SK-N-SH (cell line): ENCODE measurements at places on chromosomes 2 and 18. TPM values are rescaled to one million over a fixed set of nuclear protein-coding genes. Genes with fewer than 3 reads are reported as not detected.

LYG2 gene
- not detected in 2 replicates for polyA plus RNA-seq

VIT gene
- polyA plus RNA-seq, result not detected in 2 replicates

GNLY gene
- polyA plus RNA-seq, result not detected in 2 replicates

ANO7 gene
- 0.68 and 0.81 TPM in 2 replicates for polyA plus RNA-seq

CNTNAP5 gene
- 0.02 and 0.08 TPM in 2 replicates for polyA plus RNA-seq

DCDC2C gene
- not detected in 2 replicates for polyA plus RNA-seq

CDH19 gene
- not detected in 2 replicates for polyA plus RNA-seq

VAMP5 gene
- polyA plus RNA-seq, result 9.8 and 12.0 TPM in 2 replicates

GRCh38 chr2:86102157-86102556 is 3.5 kb downstream of the POLR1A start:
- DNase-seq, result no peak

DNA sequence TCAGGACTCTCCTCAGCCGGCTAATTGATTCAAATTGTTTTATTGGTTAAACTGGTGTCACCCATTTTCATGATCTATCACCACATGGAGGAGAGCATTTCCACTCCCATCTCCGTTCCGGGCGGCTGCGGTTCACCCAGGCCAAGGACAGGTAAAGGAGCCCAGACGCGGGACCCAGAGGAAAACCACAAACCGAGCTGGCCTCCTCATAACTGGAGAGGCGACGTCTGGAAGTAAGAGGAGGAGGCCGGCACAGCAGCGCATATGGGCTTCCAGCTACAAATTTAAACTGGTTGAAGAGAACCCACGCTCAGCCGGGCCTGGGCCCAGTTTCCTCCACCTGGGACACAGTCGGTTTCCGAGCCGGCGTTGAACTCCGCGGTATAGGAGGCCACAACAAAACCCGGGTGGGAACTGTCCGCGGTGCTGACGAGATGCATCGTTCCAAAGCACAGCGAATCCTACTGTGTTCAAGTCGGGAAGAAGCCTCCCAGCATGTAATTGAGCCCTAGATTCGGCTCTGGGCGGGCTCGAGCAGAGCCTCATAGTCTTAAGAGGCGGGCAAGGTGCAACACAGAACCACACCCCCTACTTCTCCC is 3.0 kb upstream of the SKOR2 start:
- no peak for DNase-seq

- DNase-seq, result no peak
These were observed 105.8 kb upstream of the CTAGE1 start for GRCh38 chr18:22523481-22523880.

DNA sequence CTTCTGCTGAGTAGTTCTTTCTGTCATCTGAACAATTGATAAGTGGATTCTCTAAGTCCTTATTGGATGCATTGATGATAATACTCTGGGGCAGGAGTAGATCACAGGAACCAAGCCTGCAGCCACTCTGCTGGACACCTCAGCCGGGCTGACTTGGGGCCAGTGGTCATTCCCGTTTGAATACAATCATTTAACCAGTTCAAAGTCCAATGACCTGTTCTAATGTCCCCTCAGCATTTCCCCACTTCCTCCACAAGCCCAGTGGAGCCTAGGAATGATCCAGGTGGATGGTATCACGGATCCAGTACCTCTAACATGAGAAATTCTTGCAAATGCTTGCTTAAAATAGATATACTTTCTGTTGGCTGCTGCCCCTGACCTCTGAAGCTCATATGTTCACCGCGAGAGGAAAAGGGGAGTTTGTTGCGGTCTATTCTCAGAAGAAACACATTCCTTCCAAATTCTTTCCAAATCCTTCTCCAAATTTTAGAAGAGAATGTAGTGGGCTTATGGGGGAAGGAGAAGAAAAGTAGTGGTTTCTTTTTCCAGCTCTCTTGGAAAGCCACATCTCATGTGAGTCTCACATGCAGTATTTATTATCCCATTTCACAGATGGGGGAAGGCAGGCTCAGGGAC is 170.9 kb downstream of the INHBB start:
- no peak for DNase-seq

GRCh38 chr2:63484901-63485300 is 103.4 kb downstream of the WDPCP start:
- no peak for DNase-seq

DNA sequence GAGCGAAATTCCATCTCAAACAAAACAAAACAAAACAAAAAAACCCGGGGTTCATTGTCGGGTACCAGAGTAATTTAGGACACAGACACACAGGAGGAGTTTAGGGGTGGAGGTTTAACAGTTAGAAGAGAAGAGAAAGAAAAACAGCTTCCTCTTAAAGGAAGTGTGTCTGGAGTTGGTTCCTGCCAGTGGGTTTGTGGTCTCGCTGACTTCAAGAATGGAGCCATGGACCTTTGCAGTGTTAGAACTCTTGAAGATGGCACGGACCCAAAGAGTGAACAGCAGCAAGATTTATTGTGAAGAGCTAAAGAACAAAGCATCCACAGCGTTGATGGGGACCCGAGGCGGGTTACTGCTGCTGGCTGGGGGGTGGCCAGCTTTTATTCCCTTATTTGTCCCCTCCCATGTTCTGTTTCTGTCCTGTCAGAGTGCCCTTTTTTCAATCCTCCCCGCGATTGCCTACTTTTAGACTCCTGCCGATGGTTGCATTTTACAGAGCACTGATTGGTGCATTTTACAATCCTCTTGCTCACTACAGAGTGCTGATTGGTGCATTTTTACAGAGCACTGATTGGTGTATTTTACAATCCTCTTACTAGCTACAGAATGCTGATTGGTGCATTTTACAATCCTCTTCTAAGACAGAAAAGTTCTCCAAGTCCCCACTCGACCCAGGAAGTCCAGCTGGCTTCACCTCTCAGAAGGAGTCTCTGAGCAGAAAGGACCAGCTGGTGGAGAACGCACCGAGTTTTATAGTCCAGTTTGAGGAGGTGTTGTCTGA is 28.7 kb upstream of the ATP8B1 start:
- no peak for DNase-seq

- peak; percentile 38 for DNase-seq
These were observed 96.3 kb downstream of the EVA1A start for GRCh38 chr2:75464348-75464946.

GRCh38 chr2:136029149-136029548 is 43.7 kb upstream of the DARS1 start:
- DNase-seq, result no peak

- DNase-seq, result no peak
These were observed 1.4 kb downstream of the GFPT1 start for GRCh38 chr2:69385443-69386151.

GRCh38 chr2:103003750-103004260 is 242.0 kb downstream of the TMEM182 start:
- no peak for DNase-seq

- DNase-seq, result no peak
These were observed 12.4 kb downstream of the ALPK2 start for GRCh38 chr18:58616446-58616845.

GRCh38 chr2:217804338-217804737 is 198.5 kb downstream of the TNS1 start:
- no peak for DNase-seq

DNA sequence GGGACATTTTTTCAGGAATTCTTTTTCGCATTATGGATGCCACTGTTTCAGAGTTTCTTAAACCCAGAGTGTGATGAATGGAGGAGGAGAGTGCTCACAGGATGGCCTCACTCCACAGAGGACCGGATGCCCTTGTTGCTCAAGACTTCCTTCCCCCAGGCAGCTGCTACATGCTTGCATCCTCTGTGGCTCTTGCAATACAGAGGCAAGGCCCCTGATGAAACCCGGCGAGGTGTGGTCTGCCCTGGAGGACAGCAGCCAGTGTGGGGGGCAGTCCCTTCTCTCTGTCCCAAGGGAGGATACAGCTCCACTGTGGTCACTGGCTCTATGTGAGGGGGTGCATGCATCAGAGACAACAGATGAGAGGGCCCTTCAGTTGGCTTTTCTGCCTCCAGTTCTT is 109.6 kb downstream of the SH3RF3 start:
- DNase-seq, result no peak

GRCh38 chr2:83595926-83596325 is 863.2 kb downstream of the SUCLG1 start:
- no peak for DNase-seq

- no peak for DNase-seq
These were observed 492.5 kb upstream of the SPHKAP start for GRCh38 chr2:228673876-228674554.

GRCh38 chr2:149017116-149017985 is 21.1 kb upstream of the LYPD6B start:
- DNase-seq, result peak; percentile 77

DNA sequence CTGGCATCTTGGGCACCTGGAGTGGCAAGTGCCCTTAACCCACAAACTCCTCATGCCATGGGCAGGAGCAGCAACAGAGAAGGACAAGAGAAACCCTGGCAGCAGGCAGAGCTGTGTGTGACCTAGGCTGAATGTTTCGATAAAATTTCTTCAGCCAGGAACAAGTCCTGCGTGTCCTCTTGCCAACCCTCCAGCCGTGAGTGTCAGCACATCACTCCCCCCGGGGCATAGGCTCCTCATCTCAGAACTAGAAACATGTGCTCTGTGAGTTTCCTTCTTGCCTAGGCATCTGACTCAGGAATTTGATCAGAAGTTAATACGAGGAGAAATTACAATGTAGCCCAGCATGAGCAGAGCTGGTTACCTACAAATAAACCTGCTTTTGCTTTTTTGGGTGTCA is 2.2 kb downstream of the ABCG8 start:
- no peak for DNase-seq

DNA sequence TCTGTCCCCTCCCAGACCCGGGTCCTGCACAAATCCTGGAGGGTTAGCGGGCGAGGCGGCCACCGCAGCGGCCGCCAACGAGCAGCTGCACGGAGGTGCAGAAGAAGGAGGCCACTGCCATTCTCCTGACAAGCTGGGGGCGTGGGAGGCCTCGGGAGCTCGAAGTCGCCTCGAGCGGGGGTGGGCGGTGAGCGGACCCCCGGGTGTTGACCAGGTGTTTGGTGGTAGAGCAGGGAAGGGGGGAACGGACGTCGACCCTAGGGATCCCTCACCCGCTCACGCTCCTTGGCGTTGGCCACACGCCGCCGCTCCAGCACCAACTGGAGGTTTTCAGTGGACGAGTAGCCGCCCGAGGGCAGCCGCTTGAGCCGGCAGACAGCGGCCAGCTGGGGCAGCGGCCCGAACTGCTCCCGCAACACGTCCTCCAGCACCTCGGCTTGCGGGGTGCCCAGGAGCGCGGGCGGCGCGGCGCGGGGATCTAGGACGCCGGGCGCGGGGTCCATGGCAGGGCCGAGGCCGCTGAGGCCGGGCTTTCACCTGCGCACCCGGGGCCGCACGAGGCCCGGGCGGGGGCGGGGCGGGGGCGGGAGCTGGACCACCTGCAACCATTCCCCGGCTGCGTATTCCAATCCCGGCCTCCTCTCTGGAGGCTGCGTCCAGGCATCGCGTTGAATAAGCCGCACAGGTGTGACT is at the start of gene FIGLA:
Gene FIGLA, minus strand, starts transcription at position 508 of the 693 bp plus-strand sequence. Its CDS starts 5 bp downstream, at position 503.
- DNase-seq, result peak; percentile 78

DNA sequence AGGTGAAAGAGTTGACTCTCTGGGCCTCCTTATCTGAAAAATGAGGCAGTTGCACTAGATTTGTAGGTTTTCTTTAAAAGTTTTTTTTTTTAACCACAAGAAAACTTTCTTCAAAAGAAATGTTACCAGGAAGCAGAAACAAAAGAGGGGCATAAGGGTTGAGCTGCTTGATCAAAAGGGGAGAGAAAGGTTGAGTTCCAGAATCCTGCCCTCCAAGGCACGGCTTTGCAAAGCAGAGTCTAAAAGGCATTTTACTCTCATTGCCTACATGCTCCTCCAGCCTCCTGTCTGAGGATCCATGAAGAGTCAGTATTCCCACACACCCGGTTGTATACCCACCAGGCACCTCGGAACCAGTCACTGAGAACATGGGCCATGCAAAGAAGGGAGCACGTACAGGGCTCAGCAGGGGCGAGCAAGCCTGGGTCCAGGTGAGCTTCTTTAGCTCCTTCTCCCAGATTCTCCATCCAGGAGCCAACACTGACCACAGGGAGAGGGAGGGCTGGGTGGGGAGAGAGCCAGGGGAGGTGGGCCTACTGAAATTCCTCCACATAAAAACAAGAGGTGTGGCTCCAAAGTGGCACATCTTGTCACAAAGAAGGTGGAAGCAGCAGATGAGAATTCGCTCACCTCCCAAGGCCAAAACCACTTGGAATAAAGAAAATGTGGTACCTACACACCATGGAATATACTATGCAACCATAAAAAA is 116.0 kb upstream of the EPC2 start:
- no peak for DNase-seq

DNA sequence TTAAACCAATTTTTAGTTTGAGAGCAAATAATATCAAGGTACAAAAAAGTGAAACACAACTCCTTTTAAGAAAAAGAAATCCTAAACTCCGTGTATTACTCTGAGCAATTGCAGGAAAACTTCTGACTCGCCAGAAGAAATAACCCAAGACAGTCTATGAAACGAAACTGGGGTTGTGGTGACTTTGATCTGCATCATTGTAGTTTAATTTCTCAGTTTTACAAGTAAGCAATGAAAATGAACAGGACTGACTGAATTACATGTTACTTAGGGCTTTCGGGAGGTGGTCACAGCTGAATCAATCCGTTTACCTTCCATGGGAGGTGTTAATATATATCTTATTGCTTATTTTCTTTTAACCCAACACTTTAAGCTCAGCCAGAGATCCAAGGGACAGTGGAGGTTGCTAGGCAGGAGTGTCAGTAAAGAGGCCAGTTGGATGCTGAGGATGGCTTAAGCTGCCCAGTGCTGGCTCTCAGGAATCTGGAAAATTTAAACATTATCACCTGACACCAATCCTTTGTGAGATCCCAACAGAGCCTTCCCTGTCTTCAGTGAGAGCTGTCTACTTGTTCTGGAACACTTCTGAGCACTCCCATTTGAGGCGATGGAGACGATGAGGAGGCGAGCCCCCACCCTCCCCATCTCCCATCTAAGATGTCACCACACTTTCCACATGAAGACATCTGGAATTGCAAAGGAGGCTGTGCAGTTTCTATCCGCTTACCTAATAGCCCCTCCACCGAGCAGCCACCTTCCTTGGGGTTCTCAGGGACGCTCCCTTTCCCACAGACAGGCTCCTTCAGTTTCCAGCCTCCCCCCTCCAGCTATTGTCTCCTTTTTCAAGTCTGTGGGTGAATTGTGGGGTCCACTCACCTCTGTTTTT is 3.6 kb upstream of the RAB31 start:
- no peak for DNase-seq

DNA sequence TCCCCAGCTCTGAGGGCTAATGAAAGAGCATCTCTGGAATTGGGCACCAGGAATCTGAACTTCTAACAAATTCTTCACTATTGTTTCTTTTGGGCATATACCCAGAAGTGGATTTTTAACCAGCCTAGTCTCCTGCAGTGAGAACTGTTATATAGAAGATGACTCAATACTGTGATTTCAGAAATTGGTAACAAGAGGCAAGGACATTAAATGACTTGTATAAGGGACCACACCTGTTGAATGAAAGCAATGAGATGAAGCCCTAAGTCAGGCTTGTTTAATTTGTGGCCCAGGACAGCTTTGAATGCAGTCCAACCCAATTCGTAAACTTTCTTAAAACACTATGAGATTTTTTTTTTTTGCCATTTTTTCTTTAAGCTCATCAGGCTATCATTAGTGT is 57.9 kb downstream of the EPC2 start:
- no peak for DNase-seq

DNA sequence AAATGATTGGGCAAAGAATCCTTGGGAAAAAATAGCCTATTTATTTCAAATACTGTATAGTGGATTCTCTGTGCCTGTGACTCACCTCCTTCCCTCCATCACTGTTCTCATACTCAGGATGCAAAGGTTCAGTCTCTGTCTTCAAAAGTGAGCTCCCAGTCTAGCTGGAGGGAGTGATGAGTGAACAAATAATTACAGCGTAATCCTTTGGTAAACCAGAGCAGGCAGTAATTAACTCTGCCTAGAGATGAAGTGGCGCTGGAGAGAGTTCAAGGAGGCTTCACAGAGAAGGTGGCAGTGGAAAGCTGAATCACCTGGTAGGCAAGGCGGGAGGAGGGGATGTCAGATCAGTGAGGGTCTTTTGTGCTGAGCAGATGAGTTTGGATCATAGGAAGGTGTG is 6.5 kb downstream of the DGUOK start:
- no peak for DNase-seq
